ENCODE measurements at places on chromosomes 12 and 14.
A peak's percentile ranks its signal among the peaks of the same experiment; 100 is the strongest.

DNA sequence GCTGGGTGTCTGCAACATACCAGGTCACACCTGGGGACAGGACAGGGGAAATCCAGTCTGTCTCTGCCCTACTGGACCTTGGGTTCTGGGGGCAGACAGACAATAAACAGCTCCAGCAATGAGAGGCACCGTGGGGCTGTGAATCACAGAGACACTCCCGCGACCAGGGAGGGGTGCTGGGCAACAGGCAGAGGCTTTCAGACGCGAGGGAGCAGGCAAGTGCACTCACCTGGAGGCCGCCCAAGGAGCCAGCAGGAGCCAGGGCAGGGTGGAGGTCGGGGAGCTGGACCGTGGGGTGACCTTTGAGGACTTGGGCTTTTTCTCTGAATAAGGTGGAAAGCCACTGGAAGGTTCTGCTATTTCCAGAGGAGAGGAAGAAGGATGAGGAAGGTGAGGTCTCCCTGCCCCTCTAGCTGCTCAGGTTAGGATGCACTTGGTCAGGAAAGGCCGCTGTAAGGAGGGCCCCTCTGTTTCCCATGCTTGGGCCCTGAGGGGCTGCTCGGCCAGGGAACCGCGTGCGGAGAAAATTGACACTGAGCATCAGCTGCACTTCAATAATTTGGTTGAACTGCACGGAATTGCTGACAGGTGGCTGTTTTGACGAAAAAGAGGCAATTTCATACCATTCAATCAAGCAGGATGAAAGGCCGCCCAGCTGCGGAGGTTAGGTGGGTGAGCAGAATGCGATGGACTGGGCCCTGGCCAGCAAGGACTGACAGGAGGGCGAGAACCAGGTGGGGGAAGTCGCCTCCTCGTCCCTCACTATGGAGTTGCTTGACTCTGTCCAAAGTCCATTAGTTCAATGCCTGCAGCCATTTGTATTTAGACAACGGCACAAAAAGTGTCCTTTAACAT, 42.2 kb downstream of the JAG2 start:
- no peak for DNase-seq

DNA sequence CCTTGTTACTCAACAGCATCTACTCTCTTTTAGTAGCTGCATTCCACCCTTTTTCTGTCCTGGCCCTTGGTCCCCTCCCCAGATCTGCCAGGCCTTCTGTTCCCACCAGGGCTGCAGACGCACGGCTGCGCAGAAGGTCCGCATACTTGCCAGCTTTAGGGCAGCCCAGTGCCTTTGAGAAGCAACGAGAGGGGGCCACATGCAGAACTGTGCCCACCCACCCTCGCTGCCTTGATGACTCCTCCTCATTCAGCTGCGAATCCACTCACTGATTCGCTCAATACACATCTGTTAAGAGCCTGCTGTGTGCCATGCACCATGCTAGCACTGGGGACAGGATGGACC, 39.2 kb downstream of the PRIMA1 start:
- no peak for DNase-seq

DNA sequence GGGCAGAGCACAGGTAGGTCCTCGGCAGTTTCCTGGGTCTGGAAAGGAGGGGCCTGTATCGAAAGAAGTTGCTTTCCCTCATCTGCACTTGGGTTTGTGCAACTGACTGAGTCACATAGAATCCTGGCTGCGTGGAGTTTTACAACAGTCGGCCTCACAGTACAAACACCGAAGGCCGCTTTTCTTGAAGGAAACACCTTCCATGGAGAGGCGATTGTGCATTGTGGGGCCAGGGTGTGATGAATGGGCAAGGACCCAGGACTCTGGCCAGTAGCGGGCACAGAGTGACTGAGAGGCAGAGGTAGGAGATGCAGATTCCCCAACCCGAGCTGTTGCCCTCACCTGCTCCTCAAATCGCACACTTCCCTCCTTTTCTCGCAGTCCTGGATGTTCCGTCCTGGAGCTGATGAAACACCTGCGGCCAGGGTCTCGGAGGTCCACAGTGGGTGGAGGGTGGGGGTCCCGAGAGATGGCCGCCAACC, 7.7 kb downstream of the CCND2 start:
- DNase-seq: no peak

GRCh38 chr12:120453977-120454376, 7.7 kb downstream of the GATC start:
- DNase-seq: no peak

DNA sequence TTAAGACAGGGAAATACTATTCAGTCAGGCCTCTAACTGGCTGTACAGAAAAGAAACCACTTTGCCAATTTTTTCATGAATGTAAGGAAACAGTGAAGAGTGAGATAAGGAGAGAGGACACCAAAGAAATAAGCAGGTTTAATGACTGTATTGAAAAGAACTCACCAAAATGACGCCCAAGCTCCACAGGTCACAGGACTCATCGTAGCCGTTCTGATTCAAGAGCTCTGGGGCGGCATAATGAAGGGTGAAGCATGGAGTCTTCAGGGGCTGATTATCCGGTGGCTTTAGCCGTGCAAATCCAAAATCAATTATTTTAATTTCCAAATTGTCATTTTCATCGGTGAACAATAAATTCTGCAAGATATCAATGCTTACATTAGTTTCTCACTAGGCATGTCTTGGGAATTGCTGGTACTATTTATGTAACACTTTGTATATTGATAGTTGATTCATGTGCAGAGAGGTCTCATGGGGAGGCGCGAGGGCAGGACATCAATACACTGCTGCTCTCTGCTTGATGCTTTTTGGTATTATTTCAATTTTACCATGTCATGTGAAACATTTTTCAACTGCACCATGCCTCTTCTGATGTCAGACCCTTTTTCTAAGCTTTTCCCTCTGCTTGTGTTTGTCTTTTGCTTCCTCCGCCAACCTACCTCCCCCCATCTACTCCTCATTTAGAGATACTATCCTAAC, 74.2 kb upstream of the TTC7B start:
- DNase-seq: no peak

DNA sequence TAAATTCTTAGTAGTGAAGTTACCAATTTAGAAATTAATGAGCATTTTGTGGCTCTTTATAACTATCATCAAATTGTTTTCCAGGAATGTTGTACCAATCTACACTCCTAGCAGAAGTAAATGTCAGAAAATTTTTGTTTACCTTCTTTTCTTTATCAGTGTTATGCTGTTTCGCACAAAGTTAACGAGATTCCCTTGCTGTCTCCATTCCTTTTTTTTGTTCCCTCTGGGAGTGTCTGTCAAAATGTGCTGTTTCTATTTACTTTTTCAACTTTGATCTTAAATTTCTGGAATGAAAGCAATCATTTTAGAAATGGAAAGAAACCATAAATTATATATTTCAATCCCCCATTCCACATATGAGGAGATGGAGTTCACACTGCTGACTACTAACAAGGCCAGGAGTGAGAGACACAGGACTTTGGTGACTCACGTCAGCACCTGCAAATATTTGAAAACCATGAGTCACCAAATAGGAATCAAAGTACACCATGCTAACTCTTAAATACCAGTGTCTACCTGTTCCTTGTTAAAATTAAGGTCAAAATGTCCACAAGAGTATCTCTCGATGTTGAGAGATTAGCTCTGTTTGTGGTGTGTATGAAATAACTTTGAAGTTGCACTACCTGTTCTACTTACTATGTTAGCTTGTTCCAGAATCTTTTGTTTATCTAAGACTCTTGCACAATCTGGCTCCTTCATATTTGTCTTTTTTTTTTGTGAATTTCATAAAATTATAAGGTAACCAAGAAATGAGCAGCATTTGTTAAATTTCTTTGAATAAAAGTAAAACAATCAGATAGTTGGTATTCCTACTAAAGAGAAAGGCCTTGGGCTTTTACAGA, 106.0 kb downstream of the RMST start:
- DNase-seq: no peak

DNA sequence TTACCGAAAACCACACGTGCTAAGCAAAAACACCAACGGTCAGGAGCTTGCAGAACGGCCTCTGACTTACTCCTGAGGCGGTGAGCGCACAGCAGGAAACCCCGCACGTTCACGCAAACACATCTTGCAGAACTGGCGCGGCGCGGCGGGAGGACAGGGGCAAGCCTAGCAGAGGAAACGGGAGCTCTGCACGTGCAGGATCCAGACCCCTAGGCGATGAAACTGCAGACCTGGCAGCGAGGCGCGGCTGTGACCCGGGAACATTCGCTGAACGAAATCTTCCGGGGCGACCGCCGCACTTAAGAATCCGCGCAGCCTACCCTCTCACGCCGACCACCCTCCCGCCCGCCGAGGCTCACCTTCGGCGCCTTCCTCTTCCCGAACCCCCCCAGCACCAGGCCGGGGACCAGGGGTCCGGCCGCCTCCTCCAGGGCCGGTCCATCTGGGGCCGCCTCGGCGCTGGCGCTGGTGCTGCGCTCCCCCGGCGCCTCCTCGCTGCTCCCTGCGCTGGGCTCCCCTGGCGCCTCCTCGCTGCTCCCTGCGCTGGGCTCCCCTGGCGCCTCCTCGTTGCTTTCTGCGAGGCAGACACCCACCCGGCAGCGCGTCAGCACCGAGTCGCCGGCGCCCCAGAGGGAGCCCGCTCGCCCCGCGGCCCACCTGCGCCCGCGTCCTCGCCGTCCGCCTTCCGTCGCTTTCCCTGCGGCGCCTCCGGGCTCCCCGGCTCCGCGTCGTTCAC, 615 bp downstream of the DDX51 start:
- DNase-seq: peak; percentile 24

- DNase-seq: no peak
Measured at GRCh38 chr12:117038023-117038680, 61.1 kb downstream of the TESC start.

DNA sequence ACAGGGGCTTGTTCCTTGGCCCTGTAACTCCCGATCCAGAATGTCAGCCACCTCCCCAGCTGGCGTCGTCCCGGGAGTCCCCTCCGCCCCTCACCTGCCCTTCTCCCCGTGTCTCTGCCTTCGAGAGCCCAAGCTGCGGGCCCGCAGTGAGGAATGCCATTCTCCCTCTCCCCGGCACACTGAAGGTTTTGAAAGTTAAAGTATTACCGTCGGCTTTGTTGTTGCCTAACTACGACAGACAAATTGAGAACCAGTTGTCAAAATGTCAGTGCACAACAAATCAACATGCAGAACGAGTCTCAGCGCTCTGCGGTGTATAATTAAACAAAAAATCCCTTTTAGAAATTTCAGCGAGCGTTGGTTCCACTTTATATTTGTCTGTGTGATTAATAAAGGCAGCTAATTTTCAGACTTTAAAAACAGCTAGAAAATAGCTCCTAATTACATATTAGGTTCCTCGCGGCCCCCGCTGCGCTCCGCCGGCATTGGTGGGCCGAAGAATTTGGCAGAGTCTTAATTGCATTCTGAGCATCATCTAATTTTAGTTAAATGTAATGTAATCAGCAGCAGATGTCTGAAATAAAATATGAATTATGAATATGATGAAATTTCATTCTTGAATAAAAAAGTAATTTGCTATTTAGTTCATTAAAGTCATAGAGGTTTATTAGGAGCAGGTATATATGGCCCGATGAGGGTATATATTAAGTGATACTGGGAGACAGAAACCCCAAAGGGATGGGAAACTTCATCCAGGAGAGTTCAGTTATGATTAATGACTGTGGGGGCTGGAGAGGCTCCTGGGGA, 40.3 kb downstream of the MVK start:
- no peak for DNase-seq

DNA sequence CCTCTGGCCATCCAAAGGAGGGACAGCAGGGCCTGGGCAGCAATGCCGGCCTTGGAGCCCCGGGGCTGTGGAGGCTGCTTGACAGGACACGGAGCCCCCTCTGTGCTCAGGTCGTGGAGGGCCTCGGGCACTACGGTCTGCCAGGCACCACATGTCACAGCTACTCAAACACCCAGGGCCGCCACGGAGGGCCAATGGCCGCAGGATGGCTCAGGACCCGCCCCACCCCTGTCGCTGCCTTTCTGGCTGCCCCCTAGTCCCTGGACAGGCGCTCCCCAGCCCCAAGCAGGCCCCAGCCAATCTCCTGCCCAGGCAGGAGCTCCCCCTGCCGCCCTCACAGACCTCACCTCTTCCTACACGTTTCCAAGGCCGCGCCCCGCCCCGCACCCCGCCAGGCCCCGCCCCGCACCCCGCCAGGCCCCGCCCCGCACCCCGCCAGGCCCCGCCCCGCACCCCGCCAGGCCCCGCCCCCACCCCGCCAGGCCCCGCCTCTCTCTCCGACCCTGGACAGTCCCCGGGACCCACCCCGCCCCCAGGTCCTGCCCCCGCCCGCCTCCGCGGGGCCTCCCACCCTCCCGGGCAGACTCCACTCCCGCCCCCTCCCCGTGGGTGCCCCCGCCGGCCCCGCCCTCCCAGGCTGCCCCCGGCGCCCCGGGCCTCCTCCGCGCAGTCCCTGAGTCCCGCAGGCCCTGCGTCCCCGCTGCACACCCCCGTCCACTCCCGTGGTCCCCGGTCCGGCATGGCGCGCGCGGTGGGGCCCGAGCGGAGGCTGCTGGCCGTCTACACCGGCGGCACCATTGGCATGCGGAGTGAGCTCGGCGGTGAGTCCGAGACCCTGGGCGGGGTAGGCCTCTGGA, at the start of gene ASPG:
Gene ASPG (plus strand): TSS at position 669 of the 857 bp plus-strand sequence. CDS start 71 bp downstream, at position 740.
- no peak for DNase-seq

- DNase-seq: no peak
Measured at GRCh38 chr14:75022655-75023054, 19.9 kb downstream of the EIF2B2 start.

GRCh38 chr12:67892259-67893021, 96.8 kb upstream of the IFNG-AS1 start:
- no peak for DNase-seq

DNA sequence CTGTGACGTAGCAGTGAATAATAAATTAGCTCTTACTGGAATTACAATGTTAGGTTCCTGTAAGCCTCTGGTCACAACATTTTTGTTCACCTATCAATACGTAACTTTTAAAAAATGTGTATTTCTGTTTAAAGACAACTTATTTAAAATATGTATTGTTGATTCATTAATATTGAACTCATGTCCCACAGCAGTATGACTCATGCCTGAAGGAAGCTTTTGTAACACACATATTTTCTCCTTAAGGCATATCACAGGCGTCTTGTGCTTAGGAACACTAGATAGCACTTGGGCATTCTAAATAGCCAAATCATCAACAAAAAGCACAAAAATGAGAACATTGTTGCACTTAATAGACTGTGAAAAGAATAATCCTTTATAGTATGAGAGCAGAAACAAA, 92.5 kb downstream of the GPHN start:
- DNase-seq: no peak

GRCh38 chr12:22974865-22975264, 349.9 kb downstream of the ETNK1 start:
- no peak for DNase-seq

- DNase-seq: no peak
Measured at GRCh38 chr14:91048265-91048664, 12.2 kb downstream of the RPS6KA5 start.

DNA sequence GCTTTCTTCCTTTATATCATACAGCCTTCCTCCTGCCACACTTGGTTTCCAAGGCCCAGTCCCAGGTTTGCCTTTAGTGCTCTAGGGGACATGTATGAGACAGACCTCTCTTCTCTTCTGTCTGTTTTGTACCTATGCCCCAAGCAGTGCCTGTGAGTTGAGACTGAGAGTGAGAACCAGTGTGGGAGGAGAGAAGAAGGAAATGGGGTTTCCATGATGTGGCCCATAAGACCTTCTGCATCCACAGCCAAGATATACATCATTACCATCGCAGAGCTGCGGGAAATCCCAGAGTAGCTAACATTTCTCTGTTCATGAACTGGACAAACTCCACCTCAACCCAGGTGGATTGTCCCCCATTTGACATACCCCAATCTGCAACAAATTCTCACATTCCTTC, 2.8 kb downstream of the TESPA1 start:
- DNase-seq: no peak
